ENCODE measurements at places on chromosomes 4 and X.

DNA sequence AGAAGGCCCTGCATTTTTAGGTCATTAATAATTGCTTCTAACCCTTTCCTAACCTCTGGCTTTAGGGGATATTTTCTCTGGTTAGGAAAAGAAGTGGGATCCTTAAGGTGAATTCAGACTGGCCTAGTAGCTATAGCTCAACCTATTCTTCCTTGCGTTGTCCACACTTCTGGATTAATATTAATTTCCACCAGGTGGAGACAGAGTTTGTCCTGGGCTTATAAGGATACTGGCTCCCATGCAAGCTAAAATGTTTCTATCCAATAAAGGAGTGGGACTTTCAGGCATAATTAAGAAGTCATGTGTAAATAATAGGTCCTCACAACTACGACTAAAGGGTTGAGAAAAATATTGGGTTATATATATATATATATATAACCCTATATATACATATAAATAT is 860.0 kb upstream of the POU3F4 start:
- no peak for DNase-seq

GRCh38 chrX:3757510-3758025 is 44.1 kb upstream of the PRKX start:
- DNase-seq, result no peak

- no peak for DNase-seq
Observed at GRCh38 chr4:76011700-76012387, 4.5 kb upstream of the CXCL9 start.

- no peak for DNase-seq
Observed at GRCh38 chr4:38503689-38504395, 160.2 kb upstream of the KLF3 start.

GRCh38 chr4:2075171-2075986 is 16.3 kb downstream of the NAT8L start:
- DNase-seq, result no peak

GRCh38 chr4:1400191-1400805 is 5.9 kb downstream of the NKX1-1 start:
- no peak for DNase-seq

- no peak for DNase-seq
Observed at GRCh38 chr4:40702137-40702799, 47.5 kb upstream of the NSUN7 start.

- DNase-seq, result no peak
Observed at GRCh38 chr4:82076809-82077208, 297.0 kb downstream of the HNRNPD start.

DNA sequence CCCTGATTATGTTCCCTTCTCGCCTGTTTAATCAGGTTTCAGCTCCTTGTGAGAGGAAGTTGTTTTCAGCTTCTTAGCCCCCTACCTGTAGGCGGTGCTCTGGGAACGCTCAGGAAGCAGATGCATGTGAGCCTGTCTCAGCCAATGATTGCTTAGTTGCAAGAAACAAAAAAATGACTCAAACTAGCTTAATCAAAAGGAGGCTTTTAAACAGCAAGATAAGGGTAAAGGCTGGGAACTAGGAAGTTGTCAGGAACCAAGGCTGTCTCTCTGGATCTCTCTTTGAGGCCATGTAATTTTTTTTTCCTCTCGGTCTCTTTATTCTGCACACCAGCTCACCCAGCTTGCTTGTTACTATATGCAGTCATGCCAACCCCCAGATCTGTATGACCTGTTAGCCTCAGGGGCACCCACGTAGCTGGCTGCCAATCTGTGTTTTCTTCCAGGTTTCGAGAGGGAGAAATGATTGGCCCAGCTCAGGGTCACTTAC is 109.1 kb downstream of the PTTG2 start:
- no peak for DNase-seq

GRCh38 chrX:106168107-106168506 is at the start of gene PWWP3B:
TSS of gene PWWP3B (plus strand) at chrX:106168305. CDS start at chrX:106205433, 37,128 bp downstream.
- no peak for DNase-seq
